HS-5 (cell line): ENCODE measurements at places on chromosomes 2 and 18.

GRCh38 chr2:75041731-75042600 lies 83.5 kb downstream of the POLE4 start:
- no peak for DNase-seq

GRCh38 chr2:234842753-234843152 lies 109.1 kb upstream of the SH3BP4 start:
- no peak for DNase-seq

- no peak for DNase-seq
Observed at GRCh38 chr2:177693658-177694339, 301.2 kb downstream of the AGPS start.

DNA sequence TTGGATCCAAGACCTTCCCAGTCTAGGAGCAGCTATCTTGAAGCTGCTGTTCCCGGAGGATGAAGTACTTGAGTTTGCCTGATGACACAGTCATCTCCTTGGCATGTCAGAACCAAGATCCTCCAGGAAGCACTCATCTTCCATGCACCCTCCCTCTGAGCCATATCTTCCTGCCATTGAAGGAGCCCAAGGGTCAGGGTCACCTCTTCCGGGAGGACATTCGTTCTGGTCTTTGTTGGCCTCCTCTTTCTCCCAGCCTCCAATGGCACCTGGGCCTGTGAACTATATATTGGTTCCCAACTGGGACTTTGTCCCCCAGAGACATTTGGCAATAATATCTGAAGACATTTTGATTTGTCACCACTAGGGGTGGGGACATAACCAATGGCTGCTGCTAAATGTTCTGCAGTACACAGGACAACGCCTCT lies 4.2 kb upstream of the MYO7B start:
- no peak for DNase-seq

DNA sequence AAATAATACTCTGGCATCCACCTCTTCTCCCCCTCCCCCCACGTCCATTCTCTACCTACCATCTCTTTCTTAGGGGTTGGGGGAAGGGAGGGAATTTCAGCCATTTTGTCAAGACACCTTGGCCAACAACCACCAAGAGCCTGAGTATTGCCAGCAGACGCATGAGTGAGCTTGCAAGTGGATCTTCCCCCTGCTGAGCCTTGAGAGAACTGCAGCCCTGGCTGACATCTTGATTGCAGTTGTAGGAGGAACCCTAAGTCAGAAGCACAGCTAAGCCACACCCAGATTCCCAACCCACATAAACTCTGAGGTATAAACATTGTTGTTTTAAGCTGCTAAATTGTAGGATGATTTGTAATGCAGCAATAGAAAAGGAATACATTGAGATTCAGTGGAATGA lies 165.6 kb downstream of the TMEFF2 start:
- no peak for DNase-seq

DNA sequence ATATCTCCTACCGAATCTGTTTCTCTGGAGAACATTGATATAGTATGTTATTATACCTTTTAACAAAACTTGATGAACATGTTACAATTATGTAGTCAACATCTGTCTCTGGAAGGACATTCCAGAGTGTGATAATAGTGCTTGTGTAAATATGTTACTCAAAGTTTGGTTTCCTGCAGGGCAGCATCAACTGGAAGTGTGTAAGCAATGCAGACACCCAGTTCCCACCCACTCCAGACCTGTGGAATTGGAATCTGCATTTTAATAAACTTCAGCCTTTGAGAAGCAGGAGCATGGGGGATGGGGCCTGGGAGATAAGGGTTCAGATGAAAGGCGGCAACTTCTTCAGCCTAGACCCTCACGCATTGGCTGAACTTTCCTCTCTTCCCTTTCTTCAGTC lies 398.9 kb downstream of the RND3 start:
- no peak for DNase-seq

DNA sequence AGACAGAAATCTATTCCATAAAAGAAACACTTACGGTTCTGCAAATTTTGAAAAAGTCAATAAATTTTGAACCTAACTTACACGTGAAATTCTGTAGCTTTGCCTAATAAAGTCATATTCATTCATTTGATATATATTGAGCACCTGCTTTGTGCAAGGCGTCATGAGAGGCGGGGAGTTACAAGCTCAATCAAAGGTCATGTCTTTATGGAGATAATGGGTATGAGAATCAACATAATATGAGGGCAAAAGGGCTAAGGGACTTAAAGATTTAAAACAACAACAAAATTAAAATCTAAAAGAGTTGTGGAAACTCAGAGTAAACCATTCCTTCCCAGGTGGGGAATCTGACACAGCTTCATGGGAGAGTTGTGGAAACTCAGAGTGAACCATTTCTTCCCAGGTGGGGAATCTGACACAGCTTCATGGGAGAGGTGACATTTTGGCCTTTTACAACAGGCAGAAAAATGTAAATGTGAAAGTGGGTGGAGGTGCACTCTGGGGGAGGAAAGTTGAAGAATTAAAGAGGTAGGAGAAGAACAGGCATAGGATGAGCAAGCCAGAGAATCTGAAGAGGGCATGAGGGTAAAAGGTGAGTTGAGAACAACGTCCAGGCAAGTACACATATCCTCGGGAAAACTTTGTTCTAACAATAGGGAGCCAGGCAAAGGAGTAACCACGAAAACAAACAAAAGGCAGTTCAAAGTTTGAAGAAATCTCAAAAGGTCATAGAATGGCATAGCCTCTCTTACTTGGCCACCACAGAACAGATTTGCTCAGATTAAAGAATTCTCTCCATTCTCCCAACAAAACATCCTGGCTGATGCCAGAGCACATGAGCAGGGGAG lies 49.5 kb upstream of the CD226 start:
- no peak for DNase-seq

DNA sequence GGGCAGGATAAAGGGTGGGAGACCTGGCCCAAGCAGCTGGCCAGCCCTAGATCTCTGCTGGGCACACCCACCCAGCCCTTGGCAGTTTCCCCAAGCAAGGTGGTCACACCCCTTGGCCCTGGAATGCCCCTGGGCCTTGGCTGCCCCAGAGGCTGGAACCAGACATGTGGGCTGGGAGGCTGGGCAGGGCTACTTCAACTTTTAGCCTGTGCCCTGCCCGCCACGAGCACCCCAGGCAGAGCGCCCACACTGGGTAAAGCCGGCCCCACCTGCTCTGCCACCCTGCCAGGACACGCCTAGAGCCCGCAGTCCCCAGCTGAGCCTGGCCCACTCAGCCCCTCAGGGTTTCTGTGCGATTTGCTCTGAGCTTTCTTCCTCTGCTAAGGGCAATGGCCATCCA lies 119.7 kb upstream of the SMAD2 start:
- DNase-seq, result no peak

DNA sequence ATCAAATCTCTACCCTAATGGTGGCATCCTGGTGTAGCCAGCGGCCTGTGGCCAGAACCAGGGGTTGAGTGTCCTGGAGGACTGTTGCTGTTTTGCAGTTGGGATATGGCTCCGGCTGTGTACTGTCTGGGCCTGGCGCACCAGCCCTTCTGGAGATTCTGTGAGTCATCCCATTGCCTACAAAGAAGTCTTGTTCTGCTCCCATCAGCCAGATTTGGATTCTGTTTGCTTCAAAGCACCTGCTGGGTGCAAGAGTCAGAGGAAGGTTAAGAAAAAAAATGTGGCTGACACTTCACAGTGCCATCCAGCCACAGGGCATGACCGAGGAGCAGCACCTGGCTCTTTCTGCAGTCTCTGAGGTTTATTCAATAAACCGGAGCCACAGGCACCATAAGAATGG lies 41.0 kb upstream of the ASAP2 start:
- no peak for DNase-seq

DNA sequence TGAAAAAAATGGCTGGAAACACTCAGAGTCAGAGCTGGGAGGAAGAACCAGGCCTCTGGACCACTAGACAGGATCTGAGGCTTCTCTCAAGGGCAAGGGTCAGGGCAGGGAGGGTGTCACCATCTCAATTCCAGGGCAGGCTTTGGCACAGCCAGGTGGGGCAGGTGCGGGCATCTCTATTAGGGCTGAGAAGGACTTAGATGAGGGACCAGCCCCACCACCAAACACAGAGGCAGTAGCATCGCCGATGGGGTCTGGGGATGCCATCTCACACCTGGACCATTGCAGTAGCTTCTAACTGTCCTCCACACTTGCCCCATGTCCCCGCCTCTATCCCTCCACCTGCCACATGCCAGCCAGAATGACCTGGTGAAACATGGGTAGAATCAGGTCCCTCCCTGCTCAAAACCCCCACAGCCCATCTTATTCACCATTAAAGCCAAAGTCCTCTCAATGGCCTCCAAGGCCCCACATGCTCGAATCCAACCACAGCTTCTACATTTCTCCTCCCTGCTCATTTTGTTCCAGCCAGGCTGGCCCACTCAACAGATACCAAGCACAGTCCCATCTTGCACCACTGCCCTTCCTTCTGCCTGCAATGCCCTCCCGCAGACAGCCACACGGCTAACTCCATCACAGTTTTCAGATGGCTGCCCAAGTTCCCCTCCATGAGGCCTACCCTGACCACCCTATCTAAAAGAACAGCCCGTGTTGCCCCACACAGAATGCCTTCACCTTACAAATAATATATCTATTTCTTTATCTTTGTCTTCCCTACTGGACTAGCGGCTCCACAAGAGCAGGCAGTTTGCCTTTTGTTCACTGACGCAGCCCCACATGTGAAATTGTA lies 177.4 kb downstream of the SMAD2 start:
- no peak for DNase-seq

DNA sequence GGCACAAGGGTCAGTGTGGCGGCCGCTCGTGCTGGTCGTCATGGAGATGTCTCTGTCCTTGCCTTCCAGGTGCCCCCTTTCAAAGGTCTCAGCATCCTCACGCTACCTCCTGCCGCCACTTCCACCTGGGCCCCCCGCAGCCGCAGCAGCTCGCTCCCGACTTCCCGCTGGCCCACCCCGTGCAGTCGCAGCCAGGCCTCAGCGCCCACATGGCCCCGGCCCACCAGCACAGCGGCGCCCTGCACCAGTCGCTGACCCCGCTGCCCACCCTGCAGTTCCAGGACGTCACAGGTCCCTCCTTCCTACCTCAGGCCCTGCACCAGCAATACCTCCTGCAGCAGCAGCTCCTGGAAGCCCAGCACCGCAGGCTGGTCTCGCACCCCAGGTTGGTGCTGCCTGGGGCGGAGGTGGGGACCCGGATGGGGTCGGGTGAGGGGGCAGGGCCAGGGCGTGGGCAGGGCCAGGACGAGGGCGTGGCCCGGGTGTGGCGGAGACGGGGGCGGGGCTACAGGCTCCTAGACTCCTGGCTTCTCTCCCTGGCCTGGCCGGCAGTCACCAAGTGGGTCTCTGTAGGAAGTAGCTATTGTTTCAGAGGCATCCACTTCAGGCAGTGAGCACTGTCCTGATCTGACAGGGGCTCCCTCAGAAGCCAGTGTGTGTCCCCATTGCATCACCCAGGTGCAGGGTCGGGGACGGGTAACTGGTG lies 223.7 kb downstream of the LOXHD1 start:
- DNase-seq, result no peak

DNA sequence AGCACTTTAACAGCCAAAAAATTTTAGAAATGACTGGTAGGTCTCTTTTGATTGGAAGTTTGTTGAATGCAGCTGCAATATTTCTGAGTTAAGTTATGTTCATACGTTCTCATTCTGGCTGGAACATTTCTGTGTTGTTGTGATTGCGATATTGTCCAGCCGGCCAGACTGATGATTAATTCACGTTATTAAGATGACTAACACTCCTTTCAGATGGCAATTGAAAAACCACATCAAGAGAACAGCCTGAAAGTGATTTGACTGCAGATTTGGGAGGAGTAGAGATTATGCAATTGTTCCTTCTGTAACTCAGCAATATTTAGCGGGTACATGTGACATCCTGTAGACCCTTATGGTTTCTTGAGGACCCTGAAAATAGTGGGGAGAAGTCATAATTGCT lies 133.7 kb downstream of the FBXO15 start:
- peak; percentile 34 for DNase-seq

GRCh38 chr2:107589079-107589491 lies 237.6 kb upstream of the RGPD4 start:
- DNase-seq, result no peak

DNA sequence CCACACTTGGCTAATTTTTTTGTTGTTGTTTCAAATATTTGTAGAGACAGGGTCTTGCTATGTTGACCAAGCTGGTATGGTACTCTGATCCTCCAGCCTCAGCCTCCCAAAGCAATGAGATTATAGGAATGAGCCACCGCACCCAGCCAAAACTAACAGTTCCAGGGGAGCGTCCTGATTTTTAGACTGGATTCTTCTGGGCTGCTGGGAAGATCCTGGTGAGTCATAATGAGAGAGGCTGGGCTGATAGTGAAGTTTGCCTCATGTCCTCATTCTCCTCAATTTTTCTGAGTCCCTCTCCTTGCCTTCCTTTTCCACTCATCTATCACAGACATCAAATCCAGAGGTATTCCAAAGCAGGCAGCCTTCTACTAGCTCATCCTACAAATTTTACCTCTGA lies 81.3 kb downstream of the VSNL1 start:
- DNase-seq, result no peak

GRCh38 chr2:19356545-19357401 lies 1.6 kb downstream of the OSR1 start:
- DNase-seq, result no peak

DNA sequence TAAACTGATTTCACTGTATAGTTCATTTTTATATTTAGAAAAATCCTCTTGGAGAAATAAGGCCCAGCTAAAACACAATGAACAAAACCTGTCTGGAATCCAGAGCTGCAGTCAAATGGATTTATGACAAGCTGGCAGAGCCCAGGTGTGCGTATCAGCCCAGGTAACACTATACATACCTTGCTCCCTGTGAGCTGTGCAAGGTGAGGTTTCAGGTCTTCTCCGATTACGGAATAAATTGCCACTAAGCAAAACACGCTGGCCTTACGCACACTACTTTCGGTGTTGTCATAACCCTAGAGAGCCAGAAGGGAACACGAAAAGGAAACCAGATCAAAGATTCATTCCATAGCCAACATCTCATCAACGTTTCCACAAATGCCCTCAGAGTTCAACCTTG lies 61.9 kb upstream of the TFCP2L1 start:
- no peak for DNase-seq

GRCh38 chr18:78074400-78075020 lies 824.9 kb downstream of the GALR1 start:
- no peak for DNase-seq

DNA sequence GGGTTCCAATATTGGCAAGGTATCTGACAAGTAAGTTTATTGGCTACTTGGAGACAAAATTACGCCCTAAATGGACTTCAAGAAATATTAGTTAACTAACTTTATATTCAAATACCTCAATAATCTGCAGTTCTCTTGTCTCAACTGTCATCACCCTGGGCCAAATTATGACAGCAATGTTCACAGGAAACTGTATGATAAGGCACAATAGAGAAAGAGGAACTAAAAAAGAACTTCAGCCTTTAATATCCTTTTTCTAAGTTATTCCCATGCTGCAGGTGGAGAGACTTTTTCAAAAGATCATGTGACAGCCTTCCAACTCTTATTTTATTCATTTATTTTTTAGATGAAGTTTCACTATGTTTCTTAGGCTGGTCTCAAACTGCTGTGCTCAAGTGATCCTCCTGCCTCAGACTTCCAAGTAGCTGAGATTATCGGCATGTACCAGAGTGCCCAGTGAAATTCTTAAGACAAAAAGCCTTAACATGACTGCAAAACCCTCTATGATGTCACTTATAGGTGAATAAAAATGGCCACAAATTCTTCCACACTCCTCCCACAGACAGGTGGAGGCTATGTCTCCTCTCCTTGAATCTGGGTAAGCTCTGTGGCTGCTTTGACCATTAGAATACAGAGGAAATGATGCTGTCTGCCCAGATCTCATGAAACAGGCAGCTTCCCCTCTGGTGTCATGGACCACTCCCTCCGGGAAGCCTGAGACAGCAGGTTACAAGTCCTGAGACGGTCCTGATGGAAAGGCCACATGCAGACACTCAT lies 211.0 kb downstream of the TGIF1 start:
- no peak for DNase-seq

- no peak for DNase-seq
Observed at GRCh38 chr2:80266231-80266630, 38.3 kb downstream of the LRRTM1 start.
